Stimulated activated CD8-positive, alpha-beta memory T cell treated with anti-CD3 and anti-CD28 coated beads, Interleukin-12 subunit alpha, Interleukin-12 subunit beta, amount 100 ng/mL, for 4 hours (primary cell): ENCODE measurements at places on chromosomes 12 and 14.

DNA sequence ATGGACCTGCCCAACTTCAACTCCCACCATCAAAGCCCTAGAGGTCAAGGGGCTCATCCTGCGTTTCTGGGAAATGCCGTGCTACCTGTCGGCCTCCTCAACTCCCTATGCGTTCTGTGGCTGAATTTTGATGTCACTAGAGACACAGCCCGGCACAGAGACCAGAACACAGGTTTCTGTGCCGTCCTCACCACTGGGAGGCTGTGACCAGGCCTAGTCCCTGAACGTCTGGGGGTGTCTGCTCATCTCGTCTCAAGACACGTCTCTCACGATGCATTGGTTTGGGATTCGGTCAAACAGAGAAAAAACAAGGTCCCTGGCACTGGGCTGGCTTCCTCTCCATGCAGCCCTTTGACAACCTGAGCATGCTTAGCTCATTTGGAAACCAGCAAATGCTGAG is 33.5 kb downstream of the SLC15A4 start:
- DNase-seq, result no peak

- no peak for DNase-seq
Measured at GRCh38 chr14:51394384-51394783, 154.3 kb downstream of the TMX1 start.

- no peak for DNase-seq
Measured at GRCh38 chr14:94117856-94118255, 7.3 kb downstream of the IFI27 start.

DNA sequence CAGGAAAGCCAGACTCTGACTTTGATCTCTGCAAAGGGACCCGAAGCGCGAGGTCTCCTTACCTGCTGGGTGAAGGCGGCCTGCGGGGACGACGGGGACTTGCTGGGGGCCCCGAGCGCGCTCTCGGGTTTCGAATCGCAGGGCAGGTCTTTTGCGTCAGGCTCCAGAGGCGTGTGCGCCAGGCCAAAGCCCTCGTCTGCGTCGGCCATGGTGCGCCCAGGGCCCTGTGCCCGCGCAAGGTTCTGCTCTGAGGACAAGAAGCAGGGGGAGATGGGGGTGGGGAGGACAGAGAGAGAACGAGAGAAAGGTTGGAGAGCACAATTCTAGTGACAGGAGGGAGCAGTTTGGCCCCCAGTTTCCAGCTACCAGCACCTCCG is 2.3 kb downstream of the TBX5 start:
- no peak for DNase-seq

DNA sequence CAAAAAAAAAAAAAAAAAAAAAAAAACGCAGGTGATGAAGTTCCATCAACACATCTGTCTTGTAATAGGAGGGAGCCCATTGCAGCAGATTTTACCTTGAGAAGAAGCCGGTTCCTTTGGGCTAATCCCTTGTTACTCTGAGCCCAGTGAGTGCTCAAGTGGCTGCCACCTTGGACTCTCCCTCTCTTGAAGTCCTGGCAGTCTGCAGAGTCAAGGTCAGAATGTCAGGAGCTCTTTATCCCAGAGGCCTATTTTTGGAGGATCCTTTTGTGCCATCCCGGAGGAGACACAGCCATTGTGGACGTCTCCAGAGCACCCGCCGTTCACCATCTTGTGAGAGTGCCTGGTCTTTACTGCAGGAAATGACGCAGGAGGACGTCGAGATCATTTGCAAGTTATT is 344.2 kb upstream of the FKBP4 start:
- DNase-seq, result no peak

DNA sequence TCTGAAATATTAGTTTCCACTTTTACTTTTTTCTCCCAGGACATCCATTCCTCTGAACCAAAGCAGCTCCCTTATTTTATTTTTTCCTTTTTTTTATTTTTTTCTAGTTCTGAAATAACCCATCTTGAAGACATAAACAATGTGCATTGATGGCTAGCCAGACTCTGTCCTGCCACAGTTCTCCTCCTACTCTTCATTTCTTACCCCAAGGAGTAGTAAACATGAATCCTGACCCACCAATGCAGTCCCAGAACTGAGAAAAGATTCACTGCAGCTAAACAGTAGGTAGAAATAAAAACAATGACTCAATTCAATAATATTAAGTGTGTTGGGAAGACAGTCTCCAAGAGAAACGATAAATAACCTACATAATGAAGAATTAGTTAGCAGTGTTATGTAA is 65.7 kb upstream of the NOVA1 start:
- no peak for DNase-seq

GRCh38 chr12:72006766-72007165 is 68.1 kb downstream of the TPH2 start:
- no peak for DNase-seq

GRCh38 chr12:2233034-2233433 is 180.2 kb downstream of the CACNA1C start:
- DNase-seq, result no peak

GRCh38 chr14:68937471-68938270 is 41.4 kb downstream of the ACTN1 start:
- DNase-seq, result no peak

GRCh38 chr12:47754881-47755280 is 3.8 kb downstream of the RAPGEF3 start:
- no peak for DNase-seq

- DNase-seq, result no peak
Measured at GRCh38 chr14:95533391-95533821, 1.4 kb upstream of the GLRX5 start.

DNA sequence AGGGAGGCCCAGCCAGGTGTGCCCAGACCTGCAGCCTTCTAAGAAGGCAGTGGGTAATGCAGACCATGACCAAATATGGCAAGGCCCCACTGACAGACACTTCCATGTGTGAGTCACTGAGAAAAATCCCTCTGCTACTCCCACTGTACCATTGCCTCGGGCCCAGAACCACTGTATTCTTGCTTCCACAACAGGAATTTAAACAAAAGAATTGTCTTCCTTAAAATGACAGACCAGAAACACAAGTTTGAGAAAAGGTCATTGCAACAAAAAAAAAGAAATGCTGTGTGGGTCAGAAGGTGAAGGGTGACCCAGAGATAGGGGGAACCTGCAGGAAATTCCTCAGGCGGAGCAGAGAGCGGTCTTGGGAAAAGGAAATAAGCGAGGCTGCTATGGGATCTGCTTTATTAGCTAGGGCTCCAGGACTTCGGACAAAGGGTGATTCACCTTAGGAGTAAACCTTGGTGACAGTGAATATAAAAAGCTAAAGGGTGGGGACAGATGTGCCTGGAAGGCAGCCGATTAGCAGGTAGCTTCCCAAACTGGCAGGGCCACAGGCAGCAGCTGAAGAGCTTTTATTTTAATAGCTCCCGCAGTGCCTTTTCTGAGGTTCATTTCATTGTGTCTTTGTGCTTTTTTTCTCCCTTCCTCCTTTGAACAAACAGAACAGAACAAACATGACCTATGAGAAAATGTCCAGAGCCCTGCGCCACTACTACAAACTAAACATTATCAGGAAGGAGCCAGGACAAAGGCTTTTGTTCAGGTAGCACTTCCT is 185.3 kb upstream of the BCL2L14 start:
- no peak for DNase-seq

GRCh38 chr14:44107156-44107555 is 399.9 kb downstream of the FSCB start:
- no peak for DNase-seq

- no peak for DNase-seq
Measured at GRCh38 chr12:46555406-46555852, 182.9 kb upstream of the SLC38A2 start.

- DNase-seq, result no peak
Measured at GRCh38 chr12:31008241-31008761, 65.4 kb upstream of the DDX11 start.

DNA sequence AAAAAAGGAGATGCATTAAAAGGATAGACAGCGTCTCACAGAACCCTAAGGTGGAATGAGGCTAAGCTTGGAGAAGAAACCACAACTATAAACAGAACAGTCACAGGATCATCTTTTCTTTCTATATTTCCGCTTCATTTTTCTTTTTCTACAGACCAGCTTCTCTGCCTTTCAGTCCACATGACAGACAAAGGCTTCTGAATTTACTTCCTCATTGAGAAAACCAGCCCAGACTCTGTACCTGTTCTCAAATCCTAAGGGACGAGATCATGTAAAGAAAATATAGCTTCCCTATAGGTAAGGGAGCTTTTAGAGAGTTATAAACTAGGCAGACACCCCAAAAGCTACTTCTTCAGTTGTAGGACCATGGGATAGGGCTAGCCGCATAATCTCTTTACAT is 17.4 kb downstream of the SGPP1 start:
- no peak for DNase-seq

GRCh38 chr14:47390831-47391504 is 284.4 kb downstream of the MDGA2 start:
- no peak for DNase-seq

GRCh38 chr12:112121780-112122565 is 3.4 kb upstream of the TRAFD1 start:
- DNase-seq, result no peak

- DNase-seq, result no peak
Measured at GRCh38 chr12:55060470-55060869, 40.7 kb downstream of the NEUROD4 start.

DNA sequence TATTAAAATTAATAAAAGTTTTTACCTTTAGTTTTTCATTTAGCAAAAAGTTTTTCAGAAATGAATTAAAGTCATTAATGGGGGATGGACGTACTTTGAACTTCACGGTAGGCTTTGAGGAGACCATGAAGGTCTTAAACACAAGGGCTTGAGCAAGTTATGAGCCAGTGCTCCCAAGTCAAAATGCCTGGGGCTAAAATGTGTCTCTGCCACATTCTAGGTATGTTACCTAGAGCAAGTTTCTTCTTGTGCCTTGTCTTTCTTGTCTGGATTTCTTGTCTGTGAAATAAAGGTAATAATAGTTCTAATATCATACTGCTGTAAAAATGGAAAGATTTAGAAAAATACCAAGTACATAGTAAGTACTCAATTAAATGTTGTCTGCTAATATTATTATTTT is 132.7 kb upstream of the USP15 start:
- DNase-seq, result no peak

GRCh38 chr12:57623385-57623784 is 9.6 kb downstream of the B4GALNT1 start:
- DNase-seq, result no peak

DNA sequence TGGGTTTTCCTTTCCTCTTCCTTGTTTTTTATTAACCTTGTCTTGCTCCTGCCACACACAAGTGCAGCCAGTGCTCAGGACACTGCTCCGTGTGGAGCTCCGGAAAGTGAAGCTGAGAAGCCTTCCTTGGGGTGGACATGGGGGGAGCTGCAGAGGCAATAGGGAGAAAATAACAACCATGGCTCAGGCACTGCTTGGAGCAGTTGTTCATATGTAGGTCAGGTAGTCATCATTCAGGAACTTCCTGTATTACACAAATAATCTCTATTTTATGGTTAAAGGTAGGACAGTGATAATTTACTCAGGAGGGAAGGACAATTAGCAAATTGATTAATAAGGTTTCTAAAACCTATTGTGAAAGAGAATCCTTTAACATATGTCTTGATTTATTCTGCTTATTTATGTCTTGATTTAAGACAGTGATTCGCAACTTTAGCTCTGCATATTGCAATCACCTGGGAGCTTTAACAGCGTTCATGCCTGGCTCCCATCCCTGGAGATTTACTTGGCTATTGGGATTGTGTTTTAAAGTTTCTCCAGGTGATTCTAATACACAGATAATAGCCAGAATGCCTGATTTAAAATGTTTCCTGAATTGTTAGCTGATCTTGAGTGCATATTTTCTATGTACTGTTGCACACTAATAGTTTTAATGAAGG is 92.1 kb downstream of the ETV6 start:
- DNase-seq, result no peak

GRCh38 chr12:111111681-111112080 is 191.3 kb upstream of the MYL2 start:
- DNase-seq, result no peak

DNA sequence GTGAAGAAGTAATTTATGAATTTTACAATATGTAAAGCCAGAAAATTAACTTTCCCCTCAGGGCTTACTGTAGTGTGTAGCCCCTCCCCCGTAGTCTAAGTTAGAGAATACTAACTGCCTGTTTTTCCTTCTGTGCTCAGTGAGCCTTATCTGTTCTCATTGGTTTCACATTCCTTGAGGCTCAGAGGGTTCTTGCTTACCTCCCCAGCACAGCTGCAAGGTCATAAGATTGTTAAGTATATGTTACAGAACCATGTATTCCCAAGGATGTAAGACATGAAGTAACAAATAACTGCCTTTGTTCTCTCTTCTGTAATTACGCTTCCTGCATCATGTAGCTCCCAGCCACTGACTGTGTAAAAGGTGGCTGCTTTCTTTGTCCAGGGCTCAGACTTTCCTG is 1351.1 kb downstream of the TMEM121 start:
- DNase-seq, result no peak

- no peak for DNase-seq
Measured at GRCh38 chr12:115617391-115617790, 660.1 kb downstream of the MED13L start.

GRCh38 chr12:93468008-93468371 is 676 bp downstream of the MRPL42 start:
- DNase-seq, result no peak

- DNase-seq, result no peak
Measured at GRCh38 chr14:59208224-59208814, 19.9 kb downstream of the DAAM1 start.

DNA sequence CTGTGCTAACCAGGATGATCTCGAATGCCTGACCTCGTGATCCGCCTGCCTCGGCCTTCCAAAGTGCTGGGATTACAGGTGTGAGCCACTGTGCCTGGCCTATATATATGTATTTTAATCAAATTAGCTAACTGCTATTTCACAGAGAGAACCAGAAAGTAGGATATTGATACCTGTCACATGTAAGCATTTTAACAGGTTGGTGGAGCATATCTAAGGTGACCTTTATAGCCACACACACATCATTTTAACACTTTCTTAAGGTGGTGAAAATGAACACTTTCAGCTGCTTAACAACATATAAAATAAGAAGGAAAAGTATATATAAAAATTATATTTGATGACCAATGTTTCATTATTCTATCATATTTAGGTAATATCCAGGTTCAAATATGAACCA is 57.0 kb upstream of the ATF7IP start:
- DNase-seq, result no peak

DNA sequence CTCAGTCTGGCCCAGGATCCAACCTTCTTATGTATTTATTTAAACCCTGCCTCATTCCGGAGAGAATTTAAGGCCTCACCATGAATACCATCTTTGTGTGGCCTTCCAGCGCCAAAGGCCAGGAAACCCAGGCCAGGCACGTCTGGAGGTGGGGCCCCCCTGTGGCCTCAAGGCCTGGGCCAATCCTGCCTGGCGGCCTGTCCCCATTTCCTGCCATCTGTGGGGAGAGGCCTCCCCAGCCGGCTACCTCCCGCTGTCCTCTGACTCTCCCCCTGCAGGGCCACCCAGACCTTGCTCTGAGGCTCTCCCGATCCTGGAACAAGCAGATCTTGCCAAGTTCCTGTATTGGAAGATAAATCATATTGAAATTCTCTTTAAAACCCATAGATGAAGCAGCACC is 37.4 kb upstream of the MEG3 start:
- no peak for DNase-seq

DNA sequence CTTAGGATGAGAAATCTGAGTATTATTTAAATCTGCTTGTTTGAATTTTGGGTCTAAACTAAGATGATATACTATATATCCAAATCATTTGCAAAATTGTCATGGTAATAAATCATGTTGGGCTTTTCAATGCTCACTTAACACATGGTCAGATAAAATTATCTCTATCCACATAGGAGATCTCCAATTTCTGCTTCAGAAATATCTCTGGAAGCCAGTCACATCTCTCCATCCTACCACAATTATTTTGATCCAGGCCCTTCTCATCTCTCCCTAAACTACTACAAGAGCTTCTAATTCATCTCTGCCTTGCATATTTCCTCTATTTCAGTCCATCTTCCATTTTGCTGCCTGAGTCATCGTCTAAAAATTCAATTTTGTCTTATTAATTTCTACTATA is 3.8 kb downstream of the DCN start:
- DNase-seq, result no peak
